ENCODE measurements at places on chromosomes 7 and 10.

DNA sequence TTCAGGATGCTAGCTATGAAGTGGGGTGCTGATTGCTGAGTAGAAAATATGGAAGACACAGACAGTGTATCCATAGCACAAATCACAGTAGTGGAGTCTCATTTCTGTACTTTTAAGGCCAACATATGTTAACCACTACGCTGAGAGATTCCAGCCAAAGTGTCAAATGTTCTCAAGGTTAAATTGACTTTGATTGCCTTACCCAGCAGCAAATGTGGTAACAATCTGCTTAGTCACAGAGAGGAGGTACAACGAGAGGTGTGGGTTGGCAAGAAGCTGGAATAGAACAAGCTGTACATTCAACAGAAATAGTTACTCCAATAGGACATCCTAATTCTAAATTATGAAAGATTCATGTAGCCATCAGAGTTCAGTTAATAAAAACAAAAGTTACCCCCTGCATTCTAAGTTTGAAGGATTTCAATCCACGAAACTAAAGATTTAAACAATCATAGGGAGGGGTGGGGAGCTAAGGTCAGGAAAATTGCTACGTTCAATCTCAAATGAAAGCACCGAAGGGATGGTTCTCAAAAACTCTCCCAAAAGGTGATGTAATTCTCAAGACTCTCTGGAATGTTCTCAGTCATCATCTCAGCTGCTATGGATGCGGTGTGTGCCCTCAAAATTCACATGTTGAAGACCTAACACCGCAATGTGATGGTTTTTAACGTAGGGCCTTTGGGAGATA is 137.0 kb downstream of the ETV1 start:
- DNase-seq, result no peak

- no peak for DNase-seq
Observed at GRCh38 chr10:118669020-118669791, 73.8 kb upstream of the PRLHR start.

- DNase-seq, result no peak
Observed at GRCh38 chr7:105816954-105817615, 59.3 kb downstream of the ATXN7L1 start.

- DNase-seq, result no peak
Observed at GRCh38 chr10:114303556-114303955, 64.5 kb downstream of the VWA2 start.

DNA sequence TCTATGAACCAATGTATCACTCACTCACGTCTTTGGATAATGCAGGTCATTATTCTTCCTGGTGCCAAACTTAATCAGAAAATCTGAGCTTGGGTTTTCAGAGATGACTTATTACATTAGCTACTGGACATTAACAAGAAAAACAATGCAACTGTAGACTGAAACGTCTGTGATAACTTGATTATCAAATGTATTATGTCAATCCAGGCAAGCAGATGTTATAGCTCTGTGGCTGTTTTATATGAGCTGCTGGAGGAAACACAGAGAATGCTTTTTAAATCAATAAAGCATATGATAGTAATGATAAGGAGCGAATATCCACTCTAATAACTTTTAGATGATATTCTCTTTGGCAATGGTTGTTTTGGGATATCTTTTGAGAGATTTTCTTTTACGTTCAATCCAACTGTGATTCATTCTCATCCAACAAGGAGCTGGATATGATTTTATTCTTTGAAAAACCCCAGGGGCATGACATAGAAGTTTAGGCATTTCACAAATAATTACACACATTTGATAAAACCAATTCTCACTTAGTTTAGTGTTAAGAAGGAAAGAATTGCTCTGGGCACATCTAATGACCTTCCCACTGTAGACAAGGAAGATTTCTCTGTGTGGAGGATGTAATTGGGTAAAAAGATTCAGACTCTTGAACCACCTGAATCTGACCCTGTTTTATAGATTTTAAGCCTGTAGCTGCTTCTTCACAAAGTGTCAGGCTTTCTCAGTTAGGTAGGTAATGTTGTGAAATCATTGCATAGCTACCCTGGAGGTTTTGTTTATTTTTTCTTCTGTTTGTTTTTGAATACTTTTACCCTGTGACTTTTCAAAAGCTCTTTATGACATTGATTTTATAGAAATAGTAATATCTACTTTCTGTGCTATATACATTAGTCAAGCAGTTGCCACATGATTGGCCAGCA is 1124.7 kb downstream of the DNAJB9 start:
- DNase-seq, result no peak

DNA sequence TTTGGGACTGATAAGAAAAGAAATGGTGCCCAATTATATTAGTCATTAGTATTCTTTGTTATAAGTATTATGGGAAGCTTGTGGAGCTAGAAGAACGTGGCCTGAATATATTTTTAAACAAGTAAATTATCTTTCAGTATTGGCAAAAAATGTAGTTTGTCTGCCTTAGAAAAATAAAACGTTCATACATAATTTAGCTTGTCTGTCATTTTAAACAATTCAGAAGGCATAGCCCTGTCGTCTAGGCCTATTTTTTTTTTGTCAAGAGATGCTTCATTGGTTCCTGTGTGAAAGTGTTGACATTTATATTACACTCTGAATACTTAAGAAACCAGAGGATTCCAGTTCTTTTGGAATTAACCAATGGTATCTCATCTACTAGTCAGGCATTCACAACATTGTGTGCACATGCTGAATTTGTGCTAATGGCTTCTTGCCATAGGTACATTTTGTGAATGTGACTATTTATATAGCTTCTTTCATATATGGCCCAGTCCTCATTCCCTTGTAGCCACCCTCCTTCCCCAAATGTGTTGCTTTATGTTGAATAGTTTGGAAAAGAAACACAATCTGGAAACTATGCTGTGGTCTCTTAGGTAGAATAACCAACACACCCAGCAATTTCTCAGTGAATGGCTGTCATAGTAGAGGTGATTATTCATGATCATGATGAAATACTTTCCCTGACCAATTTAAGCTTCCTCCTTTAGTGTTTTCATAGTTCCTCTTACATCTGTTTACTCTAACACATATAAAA is 435.8 kb downstream of the EXOC4 start:
- no peak for DNase-seq

DNA sequence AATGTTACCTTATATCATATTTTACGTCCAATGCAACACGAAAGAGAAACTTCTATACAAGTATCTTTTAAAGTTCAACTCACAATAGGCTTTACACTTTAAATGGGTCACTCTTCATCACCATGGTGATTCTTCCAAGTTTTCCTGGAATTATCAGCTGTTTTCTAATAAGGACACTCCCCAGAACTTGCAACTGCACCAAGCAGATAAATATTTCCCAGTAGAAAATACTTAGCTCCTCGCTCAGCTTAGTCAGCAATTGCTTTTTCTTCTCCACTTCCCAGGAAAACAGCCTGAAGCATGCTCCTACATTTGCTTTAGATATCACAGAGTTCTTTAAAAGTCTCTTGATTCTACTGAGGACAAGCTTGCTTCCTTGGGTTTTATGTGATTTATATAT is 25.7 kb upstream of the ADD3 start:
- DNase-seq, result no peak

- no peak for DNase-seq
Observed at GRCh38 chr7:99409192-99409572, 413 bp downstream of the BUD31 start.

DNA sequence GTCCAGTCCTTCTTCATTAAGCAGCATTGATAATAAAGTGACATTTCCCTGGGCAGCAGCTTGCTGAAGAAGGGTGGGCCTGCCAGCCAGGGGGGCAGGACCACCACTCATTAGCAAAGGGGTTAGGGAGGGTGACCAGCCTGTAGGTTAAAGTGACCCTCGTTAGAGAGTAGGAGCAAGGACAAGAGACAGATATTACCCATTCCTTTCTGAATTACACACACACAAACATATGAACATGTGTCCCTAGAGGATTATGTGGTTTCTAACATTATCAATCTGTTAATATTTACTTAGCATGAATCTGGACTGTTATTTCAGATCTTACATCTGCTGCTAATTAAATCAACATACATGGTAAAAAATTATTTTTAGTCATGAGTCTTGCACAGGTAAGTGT is 88.9 kb downstream of the CTTNBP2 start:
- no peak for DNase-seq

DNA sequence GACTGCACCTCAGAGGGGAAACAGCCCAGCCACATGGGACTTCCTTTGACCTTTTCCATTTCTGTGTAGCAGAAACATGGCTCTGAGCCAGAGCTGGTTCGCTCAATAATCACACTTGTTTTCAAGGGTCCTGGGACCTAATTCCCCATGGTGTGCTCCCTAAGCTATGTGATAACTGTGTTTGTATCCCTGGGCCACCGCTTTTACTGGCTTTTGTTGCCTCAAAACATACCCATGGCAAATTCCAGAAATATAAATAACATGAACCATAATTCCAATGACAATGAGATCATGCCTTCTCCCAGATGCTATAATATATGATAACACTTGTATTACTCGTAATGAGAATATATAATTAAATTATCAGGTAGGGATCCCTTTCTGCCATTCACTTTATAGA is 196.4 kb downstream of the GFRA1 start:
- DNase-seq, result no peak

DNA sequence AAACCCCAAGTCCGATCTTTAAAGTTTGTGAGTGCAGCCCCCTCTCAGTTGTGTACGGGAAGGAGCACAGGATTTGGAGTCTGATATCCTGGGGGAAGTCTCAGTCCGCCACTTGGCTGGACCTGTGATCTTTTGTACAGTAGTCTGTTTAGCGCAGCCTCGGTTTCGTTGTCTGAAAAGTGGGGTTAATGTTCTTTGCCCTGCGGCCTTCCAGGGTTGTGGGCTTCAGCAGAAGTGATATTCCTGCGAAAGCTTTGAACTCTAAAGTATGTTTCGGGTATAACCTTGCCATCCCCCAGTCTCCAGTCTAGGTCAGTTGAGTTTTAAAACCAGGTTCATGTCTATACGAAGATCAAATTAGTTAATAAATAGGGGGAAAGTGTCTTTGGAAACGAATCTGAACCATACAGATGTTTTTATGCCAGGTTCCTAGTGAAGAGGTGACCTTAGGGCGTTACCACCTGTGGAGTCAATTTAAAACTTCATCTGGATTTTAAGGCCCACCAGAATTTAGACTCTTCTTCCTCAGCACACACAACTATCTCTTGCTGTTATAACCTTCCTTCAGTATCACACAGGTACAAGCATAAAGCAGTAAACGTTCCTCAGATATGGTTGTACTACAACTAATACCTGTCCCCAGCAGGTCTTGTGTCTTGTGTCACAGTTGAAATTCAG is 904 bp downstream of the R3HCC1L start:
- peak; percentile 13 for DNase-seq

- peak; percentile 95 for DNase-seq
Observed at GRCh38 chr10:7787857-7788638, at the start of the genes ATP5F1C and KIN. Gene ATP5F1C, plus strand, starts transcription at chr10:7788177. Its CDS starts 31 bp downstream, at chr10:7788208. Gene KIN, minus strand, starts transcription at chr10:7787993. Its CDS starts 60 bp downstream, at chr10:7787933.

DNA sequence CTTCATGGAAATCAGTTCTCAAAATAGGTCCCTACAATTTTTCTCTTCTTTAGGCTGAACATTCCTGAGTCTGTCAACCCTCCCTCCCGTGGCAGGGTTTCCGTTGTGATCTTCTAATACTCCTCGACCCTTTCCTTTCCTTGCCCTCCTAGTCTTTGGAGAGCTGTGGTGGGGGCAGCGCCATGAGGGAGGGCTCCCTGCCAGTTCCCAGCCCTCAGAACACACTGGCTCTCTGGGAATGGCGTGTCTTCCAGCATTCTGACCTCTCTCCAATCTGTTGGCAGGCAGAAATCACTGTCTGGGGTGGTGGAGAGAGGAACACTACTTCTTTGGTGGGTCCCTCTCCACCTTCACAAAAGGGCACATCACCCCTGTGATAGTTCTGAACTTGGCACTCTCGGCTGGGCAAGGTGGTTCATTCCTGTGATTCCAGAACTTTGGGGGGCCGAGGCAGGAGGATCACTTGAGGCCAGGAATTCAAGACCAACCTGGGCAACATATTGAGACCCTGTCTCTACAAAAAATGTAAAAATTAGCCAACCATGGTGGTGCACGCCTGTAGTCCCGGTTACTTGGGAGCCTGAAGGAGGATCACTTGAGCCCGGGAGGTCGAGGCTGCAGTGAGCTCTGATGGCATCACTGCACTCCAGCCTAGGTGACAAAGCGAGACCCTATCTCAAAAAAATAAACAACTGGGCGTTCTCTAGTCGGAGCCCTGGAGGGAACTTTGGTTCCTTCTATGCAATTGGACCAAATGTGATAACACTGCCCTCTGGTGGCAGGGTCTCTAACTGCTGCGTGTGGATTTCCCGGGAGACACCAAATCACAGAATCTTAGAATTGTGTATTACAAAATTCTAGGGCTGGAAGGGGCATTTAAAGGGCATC is 13.1 kb upstream of the ARPC1A start:
- peak; percentile 77 for DNase-seq

DNA sequence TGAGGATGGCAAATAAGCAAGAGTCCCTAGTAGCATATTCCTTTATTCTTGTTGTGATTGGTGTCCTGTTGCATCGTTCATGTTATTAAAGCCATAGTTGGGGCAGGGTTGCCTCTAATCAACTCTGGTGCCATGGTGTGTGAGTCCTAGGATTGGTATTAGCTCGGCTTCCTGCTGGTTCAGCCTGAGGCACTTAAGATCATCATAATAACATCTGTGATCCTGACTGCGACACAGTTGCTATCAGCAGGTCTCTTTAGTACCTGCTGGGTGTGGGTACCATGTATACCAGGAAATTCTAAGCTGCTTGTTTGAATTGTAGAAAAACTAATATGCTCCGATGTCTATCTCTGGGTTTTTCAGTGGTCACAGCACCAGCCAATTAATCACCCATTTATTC is 1.6 kb downstream of the WEE2 start:
- no peak for DNase-seq

DNA sequence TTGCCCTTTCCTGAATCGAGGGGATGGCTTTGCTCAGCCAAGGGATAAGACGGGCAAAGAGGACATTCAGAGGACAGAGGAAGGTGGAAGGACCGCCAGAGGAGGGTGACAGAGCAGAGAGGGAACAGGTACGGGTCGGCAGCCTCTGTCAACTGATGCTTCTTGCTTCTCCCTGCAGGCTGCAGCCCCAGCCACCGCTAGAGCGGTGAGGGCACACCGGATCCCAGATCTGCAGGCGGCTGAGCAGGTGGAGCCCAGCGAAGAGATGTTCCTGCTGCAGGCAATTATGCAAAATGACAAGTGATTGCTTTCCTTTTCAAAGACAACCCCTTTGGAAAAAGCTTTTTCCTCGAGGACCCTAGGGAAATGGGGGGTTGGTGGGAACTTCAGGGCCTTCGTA is 181.9 kb upstream of the ANKRD30A start:
- no peak for DNase-seq

- DNase-seq, result no peak
Observed at GRCh38 chr7:148180075-148180474, 410.5 kb upstream of the C7orf33 start.

GRCh38 chr7:26694141-26694540 is 170.2 kb downstream of the SKAP2 start:
- no peak for DNase-seq

GRCh38 chr7:149733924-149734790 is 39.2 kb downstream of the ZNF467 start:
- no peak for DNase-seq

Data from stimulated activated CD4-positive, alpha-beta T cell treated with anti-CD3 and anti-CD28 coated beads, Interleukin-2, amount 100 ng/mL, for 48 hours (primary cell).